ENCODE measurements at places on chromosomes 2 and 18.
A peak's percentile ranks its signal among the peaks of the same experiment; 100 is the strongest.

GRCh38 chr2:34241905-34242762, 643.0 kb upstream of the FAM98A start:
- H3K27ac ChIP-seq: no peak overlapping the region
- H3K4me1 ChIP-seq: no peaks in the 10 kb centered on the region
- H3K36me3 ChIP-seq: no peaks in the 10 kb centered on the region
- no peaks in the 10 kb centered on the region for H3K27me3 ChIP-seq
- H3K4me3 ChIP-seq: no peak overlapping the region
- DNase-seq: no peak

- no peaks in the 10 kb centered on the region for H3K36me3 ChIP-seq
- H3K27me3 ChIP-seq: no peaks in the 10 kb centered on the region
- no peak for DNase-seq
- H3K4me3 ChIP-seq: no peak overlapping the region
- H3K4me1 ChIP-seq: no peaks in the 10 kb centered on the region
- no peak overlapping the region for H3K27ac ChIP-seq
These were observed 151.6 kb downstream of the LRRC30 start for GRCh38 chr18:7382328-7383001.

GRCh38 chr2:223267160-223267951, 215.4 kb downstream of the KCNE4 start:
- no peak overlapping the region for H3K4me3 ChIP-seq
- DNase-seq: no peak

GRCh38 chr18:23662309-23663263, at the start of gene ANKRD29:
Gene ANKRD29, minus strand, starts transcription at chr18:23662911. Its CDS starts 181 bp downstream, at chr18:23662730.
- peak; percentile 14 for DNase-seq
- peaks cover 22% of the 10 kb centered on the region for H3K4me1 ChIP-seq
- H3K4me3 ChIP-seq: peak within 1 kb of the TSS; percentile 91
- H3K27ac ChIP-seq: no peak within 1 kb of the TSS

- H3K4me1 ChIP-seq: peaks cover 8% of the 10 kb centered on the region
- no peak overlapping the region for H3K27ac ChIP-seq
- H3K36me3 ChIP-seq: no peaks in the 10 kb centered on the region
These were observed 136.4 kb downstream of the SH3RF3 start for GRCh38 chr2:109265369-109265768.

DNA sequence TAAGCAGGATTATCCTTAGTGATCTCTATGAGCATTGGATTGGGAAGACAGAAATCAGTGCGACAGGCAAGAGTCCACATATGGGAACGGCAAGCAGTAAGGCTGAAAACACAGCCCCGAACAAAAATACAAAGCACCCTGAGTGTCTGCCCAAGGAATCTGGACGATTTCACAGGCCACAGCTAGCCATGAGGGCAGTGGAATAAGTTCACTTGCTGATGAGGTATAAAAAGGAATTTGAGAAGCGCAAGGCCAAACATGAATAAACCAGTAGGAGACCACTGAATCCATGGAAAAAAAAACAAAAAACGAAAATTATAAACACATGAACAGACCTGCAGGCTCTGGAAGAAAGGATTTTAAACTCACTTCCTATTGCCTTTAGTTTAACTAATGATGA, 24.3 kb downstream of the WDSUB1 start:
- peaks cover 17% of the 10 kb centered on the region for H3K36me3 ChIP-seq
- H3K4me3 ChIP-seq: no peak overlapping the region
- H3K4me1 ChIP-seq: peaks cover 17% of the 10 kb centered on the region
- H3K27me3 ChIP-seq: no peaks in the 10 kb centered on the region
- no peak overlapping the region for H3K27ac ChIP-seq

GRCh38 chr2:100935372-100935752, 66.7 kb upstream of the RPL31 start:
- no peaks in the 10 kb centered on the region for H3K4me1 ChIP-seq
- DNase-seq: no peak
- no peak overlapping the region for H3K4me3 ChIP-seq
- no peaks in the 10 kb centered on the region for H3K36me3 ChIP-seq
- no peak overlapping the region for H3K27ac ChIP-seq

- H3K4me3 ChIP-seq: no peak overlapping the region
- H3K4me1 ChIP-seq: peaks cover 3% of the 10 kb centered on the region
These were observed 442.6 kb downstream of the CMPK2 start for GRCh38 chr2:6423157-6423556.

- H3K27ac ChIP-seq: no peak overlapping the region
- H3K27me3 ChIP-seq: no peaks in the 10 kb centered on the region
- no peak for DNase-seq
- H3K4me3 ChIP-seq: peak overlapping the region; percentile 25
- H3K36me3 ChIP-seq: peaks cover 48% of the 10 kb centered on the region
These were observed 81.8 kb downstream of the INO80D start for GRCh38 chr2:206004004-206004693.

GRCh38 chr18:54254265-54254758, 15.0 kb upstream of the POLI start:
- no peaks in the 10 kb centered on the region for H3K36me3 ChIP-seq
- no peaks in the 10 kb centered on the region for H3K27me3 ChIP-seq
- no peak overlapping the region for H3K4me3 ChIP-seq
- H3K4me1 ChIP-seq: peaks cover 38% of the 10 kb centered on the region
- no peak for DNase-seq

GRCh38 chr18:9706081-9706935, 1.8 kb upstream of the RAB31 start:
- H3K4me1 ChIP-seq: peaks cover 29% of the 10 kb centered on the region
- H3K27me3 ChIP-seq: peaks cover 8% of the 10 kb centered on the region
- peak overlapping the region; percentile 87 for H3K4me3 ChIP-seq
- H3K36me3 ChIP-seq: no peaks in the 10 kb centered on the region
- DNase-seq: no peak

DNA sequence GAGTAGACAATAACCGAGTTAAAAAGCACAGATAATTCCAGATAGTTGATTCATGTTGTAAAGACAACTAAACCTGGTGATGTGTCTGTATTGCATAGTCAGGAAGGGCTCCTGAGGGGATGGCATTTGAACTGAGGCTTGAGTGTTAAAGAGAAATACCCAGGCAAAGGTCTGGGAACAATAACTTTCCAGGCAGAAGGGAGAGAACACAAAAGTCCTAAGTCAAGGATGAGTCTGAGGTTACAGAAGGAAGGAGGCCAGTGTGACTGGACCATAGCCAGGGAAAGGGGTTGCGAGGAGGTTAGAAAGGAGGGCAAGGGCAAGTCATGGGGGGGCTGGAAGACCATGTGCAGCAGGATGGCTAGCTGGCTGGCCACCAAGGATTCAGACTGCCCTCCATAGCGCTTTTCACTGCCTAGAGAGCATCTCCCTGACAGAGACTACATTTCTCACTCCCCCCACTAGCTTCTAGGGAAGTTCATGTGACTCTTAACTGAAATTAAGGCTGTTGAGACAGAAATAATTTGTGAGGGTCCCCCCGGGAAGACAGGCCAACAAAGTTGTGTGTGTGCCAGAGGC, 135.5 kb upstream of the CREB1 start:
- H3K27ac ChIP-seq: no peak overlapping the region
- H3K4me1 ChIP-seq: no peaks in the 10 kb centered on the region
- H3K4me3 ChIP-seq: no peak overlapping the region
- H3K27me3 ChIP-seq: peaks cover 8% of the 10 kb centered on the region
- peaks cover 17% of the 10 kb centered on the region for H3K36me3 ChIP-seq

DNA sequence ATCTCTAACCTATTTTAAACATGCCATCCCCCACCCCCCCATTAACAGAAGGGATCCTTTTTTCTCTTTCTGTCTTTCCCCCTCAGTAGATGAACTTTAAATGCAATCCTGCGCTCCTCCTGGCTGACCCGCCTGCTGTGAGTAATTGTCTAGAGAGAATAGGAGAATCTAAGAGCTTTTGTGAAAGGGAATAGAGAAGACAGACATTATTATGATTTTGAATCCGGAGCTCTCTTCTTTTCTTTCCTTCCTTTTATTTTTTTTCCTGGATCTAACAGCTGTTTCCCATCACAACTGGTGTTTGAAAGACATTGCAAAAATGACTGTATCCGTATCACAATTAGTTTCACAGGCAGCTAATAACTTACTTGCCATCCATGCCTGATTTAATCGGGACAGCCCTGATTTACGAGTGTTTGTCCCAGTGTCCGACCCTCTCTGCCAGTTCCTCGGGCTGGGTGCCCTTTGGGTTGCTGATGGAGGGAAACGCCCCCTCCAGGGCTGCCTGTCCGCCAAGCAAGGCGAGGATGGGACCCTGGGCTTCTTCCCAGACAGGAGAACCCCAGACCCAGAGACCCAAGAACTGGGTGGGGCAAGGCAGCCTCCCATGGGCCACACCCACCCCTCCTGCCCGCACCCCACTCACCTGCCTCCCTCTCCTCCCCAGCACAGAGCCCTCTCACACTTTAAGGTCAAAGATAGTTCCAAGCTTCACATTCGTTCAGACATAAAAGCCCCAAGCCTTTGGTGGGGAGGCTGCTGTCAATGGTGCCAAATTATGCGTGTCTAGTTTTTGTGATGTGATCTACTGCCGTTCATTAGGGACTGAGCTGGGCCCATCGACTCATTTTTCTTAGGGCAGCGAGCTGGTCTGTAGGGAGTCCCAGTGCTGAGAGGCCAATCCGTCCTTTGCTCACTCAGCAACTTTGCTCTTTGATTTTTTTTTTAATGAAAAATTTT, 231.7 kb downstream of the ZNF516 start:
- DNase-seq: no peak
- H3K4me1 ChIP-seq: peaks cover 7% of the 10 kb centered on the region
- H3K4me3 ChIP-seq: no peak overlapping the region
- H3K27me3 ChIP-seq: no peaks in the 10 kb centered on the region
- H3K27ac ChIP-seq: no peak overlapping the region

GRCh38 chr2:99879481-99879880, 262.9 kb downstream of the AFF3 start:
- no peak for DNase-seq
- no peaks in the 10 kb centered on the region for H3K27me3 ChIP-seq
- peaks cover 88% of the 10 kb centered on the region for H3K4me1 ChIP-seq
- H3K27ac ChIP-seq: no peak overlapping the region

GRCh38 chr2:201255408-201256033, 4.8 kb upstream of the CASP8 start:
- H3K27ac ChIP-seq: peak overlapping the region; percentile 62
- peaks cover 90% of the 10 kb centered on the region for H3K4me1 ChIP-seq
- H3K27me3 ChIP-seq: no peaks in the 10 kb centered on the region

DNA sequence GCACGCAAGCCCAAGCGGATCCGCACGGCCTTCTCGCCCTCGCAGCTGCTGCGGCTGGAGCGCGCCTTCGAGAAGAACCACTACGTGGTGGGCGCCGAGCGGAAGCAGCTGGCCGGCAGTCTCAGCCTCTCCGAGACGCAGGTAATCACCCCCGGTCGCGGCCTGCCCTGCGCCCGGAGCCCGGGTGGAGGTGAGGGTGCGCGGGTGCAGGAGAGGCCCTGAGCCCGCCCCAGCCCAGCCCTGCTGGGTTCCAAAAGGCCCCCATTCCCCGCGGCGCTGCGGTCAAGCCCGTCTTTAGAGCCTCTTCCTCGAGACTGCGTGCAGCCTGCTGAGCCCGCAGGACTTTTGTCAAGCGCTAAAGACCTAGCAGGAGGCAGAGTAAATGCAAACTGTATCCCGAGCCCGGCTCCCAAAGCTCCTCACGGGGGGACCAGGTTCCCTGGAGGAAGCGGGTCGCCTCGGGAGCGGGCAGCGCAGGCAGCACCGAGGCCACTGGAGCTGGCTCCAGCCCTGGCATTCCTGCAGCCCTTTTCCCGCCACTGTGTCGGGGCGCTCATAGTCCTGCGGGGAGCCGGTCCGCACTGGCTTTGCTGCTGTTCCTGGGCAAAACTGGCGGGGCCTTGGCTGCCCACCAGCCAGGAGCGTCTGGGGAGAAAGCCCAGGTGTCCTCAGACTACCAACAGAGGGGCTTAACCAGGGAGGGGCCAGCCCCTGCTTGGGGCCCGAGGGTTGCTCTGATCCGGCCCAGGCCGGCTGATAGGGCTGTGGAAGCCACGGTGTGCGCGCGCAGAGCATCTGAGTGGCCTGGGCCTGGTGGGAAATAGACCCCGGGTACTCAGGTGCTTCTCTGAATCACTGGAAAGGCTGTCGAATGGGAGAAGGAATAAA, 7.3 kb downstream of the EMX1 start:
- peaks cover 16% of the 10 kb centered on the region for H3K4me1 ChIP-seq
- H3K27ac ChIP-seq: no peak overlapping the region
- H3K27me3 ChIP-seq: peaks cover 59% of the 10 kb centered on the region
- H3K4me3 ChIP-seq: no peak overlapping the region

GRCh38 chr2:200877443-200877842, 11.4 kb downstream of the PPIL3 start:
- H3K27ac ChIP-seq: no peak overlapping the region
- H3K36me3 ChIP-seq: peaks cover 21% of the 10 kb centered on the region
- no peak overlapping the region for H3K4me3 ChIP-seq
- no peaks in the 10 kb centered on the region for H3K27me3 ChIP-seq
- no peak for DNase-seq

GRCh38 chr2:100818606-100819369, 1.2 kb upstream of the NPAS2 start:
- peak overlapping the region; percentile 13 for H3K4me3 ChIP-seq
- no peak for DNase-seq
- no peak overlapping the region for H3K27ac ChIP-seq
- H3K36me3 ChIP-seq: no peaks in the 10 kb centered on the region
- peaks cover 6% of the 10 kb centered on the region for H3K4me1 ChIP-seq
- H3K27me3 ChIP-seq: peaks cover 65% of the 10 kb centered on the region

GRCh38 chr2:216596980-216597509, 36.2 kb upstream of the IGFBP2 start:
- no peaks in the 10 kb centered on the region for H3K4me1 ChIP-seq
- no peak overlapping the region for H3K27ac ChIP-seq
- H3K4me3 ChIP-seq: no peak overlapping the region
- no peaks in the 10 kb centered on the region for H3K36me3 ChIP-seq
- H3K27me3 ChIP-seq: peaks cover 19% of the 10 kb centered on the region

DNA sequence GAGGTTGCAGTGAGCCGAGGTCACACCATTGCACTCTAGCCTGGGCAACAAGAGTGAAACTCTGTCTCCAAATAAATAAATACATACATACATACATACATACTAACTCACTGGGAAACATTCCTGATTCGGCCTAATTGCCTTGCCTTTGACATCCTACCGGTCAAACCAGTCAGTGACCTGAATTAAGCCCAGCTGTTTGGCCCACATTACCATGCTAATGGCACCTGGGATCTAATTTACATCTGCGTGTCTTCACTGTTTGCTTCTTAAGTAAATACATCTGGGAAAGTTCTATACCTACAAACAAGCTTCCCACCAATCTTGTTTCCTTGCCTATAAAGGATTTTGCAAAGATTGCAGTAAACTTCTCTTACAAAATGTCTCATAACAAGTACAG, 230.2 kb upstream of the ZC3H15 start:
- H3K4me3 ChIP-seq: no peak overlapping the region
- H3K27me3 ChIP-seq: no peaks in the 10 kb centered on the region
- H3K4me1 ChIP-seq: no peaks in the 10 kb centered on the region
- DNase-seq: no peak
- no peak overlapping the region for H3K27ac ChIP-seq

DNA sequence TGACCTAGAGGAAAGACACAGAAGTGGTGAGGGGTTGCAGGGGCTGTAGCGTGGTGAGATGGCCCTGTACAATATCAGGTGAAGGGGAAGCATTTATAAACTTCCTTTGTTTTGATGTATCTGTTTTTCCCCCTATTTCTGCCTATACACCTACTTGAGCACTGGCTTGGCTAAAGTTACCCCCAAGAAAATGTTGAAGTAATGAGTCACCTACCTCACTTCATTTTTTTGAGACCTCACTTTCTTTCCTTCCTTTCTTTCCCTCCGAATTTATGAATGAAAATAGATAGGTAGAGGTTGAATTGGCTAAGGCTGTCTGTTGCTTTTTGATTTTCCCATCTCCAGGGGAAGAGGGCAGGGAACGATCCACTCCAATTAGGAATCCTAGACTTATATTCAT, 231.1 kb upstream of the EPAS1 start:
- H3K4me1 ChIP-seq: no peaks in the 10 kb centered on the region
- H3K27me3 ChIP-seq: no peaks in the 10 kb centered on the region
- no peak overlapping the region for H3K27ac ChIP-seq
